ENCODE measurements at places on chromosomes 11 and 22.

GRCh38 chr11:57413681-57414080, 13.2 kb downstream of the SLC43A3 start:
- peak; percentile 75 for DNase-seq

DNA sequence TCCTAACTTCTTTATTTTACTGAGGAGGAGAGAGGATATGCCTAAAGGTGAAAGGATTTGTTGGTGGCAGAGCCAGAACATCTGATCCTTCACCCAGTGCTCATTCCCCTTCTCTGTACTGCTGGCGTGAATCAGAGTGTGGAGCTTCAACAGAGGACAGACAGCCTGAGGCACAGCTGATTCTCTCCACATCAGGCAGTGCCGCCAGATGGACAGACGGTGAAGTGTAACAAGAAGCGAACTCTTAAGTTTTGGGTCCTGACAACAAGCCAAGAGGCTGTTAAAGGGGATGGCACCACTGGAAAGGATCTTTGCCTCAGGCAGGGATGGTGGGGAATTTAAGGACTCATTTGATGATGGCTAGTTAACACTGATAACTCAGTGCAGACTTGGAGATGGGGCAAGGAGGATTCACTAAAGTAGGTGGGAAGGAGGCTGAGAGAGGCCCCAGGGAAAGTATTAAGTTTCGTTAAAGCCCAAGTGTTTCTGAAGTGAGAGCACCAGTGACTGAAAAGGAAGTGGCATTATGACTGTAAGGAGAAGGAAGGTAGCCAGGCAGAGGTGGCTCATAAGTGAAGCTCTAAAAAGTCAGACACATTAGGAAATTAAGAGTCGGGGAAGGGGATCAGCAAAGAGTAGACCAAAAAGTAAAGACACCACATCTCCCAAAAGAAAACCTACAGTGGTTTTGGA, 81.3 kb downstream of the CLPB start:
- no peak for DNase-seq

DNA sequence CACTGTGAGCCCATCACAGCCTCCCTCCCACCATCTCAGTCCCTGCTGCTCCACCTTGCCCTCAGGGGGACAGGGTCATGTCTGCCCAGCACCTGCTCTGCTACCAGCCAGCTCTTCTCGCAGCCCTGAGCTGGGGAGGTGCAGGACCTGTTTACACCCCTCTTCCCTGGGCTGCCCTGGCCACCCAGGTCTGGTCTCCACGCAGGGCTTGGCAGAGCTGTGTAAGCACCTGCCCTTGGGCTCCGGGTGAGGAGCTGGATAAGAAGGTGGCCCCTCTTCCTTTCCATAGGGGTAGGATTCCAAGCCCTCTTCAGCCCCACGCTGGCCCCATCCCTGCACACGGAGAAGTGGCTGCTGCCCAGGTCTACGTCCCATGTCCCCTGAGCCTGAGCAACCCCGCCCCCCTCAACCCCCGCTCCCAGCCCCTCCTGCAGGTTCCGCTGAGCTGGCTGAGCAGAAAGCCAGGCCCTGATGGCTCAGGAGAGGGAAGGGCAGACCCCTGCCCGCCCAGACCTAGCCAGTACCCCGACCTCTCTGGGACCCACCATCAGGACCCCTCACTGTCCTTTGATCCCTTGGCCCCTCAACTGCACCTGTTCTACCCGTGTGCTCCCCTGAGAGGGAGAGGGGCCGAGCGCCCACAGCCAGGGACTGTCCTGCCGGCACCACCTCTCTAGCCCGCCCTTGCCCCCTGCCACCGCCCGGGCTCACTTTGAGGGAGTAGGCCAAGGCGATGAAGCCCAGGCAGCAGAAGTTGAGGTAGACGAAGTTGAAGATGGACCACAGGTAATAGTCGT, 3.2 kb downstream of the IFITM10 start:
- DNase-seq, result no peak

DNA sequence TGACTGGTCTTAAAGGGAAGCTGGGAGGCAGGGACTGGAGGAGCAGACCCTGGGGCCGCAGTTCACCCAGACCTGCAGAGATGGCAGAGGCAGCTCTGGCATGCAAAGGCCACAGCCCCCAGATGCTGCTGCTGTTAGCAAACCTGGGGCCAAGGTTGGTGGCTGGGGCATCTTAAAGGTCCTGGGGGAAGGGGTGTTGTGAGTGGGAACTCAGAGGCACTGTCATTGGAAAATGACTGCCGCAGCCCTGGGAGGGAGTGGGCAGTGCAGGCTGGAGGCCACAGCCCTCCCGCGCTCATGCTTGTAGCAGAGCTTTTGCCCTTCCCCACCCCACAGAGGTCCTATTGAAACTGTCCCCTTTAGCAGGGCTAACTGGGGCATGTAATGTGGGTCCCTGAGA, 111.8 kb downstream of the CTTN start:
- DNase-seq, result no peak

DNA sequence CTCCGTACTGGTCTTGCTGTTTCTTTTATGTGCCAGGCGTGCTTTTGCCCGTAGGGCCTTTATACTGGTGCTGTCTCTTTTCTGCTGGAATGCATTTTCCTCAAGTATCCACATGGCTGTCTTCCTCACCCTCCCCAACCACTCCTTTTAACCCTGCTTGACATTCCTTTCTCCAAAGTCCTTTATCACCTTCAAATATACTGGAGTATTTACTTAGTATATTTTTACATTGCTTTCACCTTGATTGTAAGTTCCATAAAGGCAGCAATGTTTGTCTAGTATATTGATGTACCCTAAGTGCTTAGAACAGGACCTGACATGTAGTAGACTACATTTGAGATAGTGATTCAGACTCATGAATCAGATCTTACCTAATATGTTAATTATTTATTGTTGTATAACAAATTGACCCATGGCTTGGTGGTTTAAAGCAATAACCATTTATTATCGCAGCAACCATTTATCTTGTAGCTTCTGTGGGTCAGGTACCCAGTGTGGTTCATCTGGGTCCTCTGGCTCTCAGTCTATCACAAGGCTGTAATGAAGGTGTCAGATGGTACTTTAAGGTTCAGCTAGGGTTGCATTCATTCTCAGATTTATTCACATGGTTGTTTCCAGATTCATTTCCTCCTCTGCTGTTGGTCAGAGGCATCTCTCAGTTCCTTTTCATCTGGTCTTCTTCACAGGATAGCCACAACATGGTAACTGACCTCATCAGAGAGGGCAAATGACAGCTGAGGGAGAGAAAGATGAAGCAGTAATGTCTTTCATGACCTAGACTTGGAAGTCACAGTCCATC, 34.2 kb downstream of the DDX10 start:
- peak; percentile 55 for DNase-seq

DNA sequence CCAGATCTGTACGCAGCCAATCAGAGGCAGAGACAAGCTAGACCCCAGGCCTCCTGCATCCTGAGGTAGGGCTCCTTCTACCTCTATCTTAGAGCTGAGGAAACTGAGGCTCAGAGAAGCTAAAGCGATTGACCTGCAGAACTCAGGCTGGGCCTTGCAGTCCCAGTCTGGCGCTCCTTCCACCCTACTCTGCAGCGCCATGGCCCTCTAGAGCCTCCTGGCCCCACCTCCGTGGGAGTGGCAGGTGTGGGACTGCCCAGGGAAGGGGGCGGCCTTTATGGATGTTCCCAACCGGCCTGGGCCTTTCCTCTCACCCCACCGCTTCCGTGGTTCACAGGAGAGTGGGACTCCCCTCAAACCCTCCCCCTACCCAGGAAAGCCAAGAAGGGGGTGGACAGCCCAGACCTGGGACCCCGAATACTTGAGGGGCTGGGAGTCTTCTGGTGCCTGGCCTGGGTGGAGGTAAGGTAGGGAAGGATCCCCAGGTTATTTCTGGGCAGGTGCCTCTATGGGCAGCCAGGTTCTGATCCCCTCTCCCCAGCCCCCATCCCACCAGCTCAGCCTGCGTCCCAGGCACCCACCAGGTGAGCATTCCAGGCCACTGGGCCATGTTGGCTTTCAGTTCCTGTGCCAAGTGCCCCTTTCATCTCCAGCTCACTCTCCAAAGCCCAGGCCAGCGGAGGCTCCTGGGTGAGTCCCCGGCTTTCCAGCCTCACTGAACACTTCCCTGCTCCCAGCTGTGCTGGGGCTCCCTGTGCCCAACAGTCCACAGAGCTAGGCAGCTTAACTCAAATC, 3.0 kb downstream of the WNT11 start:
- DNase-seq, result no peak

DNA sequence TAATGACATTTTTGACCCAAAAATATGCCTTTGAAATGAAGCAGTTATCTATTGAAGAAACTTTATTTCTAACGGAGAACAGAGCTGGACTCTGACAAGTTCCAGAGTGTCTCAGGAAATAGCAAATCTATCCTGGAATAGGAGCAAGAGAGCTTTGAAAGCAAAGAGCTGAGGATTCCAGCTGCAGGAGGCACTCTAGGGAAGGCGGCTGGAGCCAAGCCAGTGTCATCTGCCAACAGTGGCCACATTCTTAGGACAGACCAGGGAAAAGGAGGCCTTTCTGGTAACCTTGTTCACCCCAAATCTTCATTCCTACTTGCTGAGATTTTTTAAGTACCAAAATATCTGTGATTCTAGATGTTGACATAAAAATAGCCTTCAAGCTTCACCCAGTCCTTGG, 493.5 kb upstream of the B3GAT1 start:
- no peak for DNase-seq

GRCh38 chr11:79922641-79923040, 481.8 kb upstream of the TENM4 start:
- DNase-seq, result no peak

- no peak for DNase-seq
Measured at GRCh38 chr11:85459304-85459703, 167.8 kb downstream of the DLG2 start.

GRCh38 chr11:116114198-116114651, 610.0 kb upstream of the CADM1 start:
- no peak for DNase-seq

DNA sequence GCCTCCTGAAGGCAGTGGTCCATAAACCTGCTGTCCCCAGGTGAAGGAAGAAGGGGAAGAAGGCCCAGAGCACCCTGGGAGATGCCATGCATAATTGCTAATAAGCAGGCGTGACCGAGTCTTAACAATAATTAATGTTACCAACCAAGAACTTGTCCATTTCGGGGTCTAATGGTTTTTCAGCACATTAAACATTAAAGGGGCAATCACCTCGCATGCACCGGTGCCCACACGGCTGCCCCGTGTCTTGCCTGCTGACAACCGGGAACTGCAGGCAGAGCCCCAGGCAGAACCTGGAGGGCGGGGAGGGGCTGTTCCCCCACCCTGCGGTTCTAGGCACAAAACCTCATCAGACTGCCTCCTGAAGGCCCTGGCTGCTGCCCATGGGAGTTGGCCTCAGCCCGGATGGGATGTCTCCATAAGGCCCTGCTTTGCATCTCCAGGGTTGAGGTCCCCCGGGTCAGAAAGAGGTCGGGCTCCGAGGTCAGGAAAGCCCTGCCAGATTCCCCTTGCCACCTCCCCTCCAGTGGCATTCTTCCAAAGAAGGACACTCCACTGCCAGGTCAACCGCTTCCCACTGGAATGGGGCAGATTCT, 169.0 kb downstream of the BUD13 start:
- DNase-seq, result peak; percentile 26

All from kidney tubule cell (primary cell).